ENCODE measurements at places on chromosomes 11 and 22.

GRCh38 chr11:126011265-126011664 is 51.4 kb downstream of the CDON start:
- DNase-seq, result no peak

DNA sequence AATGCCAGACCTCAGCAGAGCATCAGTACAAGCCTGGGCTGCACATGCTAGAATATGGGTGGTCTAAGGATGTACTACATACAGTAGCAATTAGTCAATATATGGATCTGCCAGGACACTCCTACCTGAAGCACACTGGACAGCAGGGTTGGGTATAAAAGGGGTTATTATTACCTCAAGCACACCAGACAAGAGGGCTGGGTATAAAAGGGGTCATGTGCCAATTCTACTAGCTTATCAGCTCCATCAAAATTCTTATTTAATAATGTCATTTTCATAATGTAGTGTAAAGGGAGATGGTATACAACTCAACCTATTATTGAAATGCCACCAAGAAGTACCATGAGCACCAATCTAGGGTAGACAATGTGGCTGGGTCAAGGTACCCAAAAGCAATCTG is 44.7 kb upstream of the PRODH start:
- no peak for DNase-seq

DNA sequence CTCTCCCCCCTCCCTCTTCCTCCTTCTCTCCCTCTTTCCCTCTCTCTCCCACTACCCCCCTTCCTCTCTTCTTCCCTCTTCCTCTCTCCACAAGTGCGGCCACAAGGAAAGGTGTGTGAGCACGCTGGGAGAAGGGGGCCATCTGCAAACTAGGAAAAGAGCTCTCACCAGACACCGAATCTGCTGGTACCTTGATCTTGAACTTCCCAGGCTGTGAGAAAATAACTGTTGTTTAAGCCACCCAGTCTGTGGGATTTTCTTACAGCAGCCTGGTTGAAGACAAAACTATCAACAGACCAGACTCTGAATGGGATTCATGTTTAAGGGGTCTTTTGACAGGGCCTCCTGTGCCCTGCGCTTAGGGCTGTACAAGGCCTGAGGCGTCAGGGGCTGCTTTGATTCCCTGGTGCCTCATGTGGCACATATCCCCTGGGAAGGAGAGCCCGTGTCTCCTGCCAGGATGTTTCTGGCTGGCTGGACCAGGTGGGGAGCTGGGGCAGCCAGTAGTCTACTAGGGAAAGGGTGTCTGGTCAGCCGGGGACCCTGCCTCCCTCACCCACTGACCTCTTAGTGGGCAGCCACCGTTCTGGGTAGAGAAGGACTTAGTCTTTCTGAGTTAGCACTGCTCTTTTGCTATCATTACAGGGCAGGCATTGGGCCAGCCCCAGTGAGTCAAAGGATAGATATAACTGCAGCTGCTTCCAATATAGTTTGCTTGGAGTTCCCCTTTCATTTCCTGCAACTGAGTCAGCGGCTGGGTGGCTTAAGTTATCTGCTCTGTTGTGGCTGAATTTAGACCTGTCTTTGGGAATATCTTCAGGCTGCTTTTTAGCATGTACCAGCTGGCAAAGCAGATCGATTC is 6.2 kb downstream of the PANX1 start:
- DNase-seq, result peak; percentile 53

DNA sequence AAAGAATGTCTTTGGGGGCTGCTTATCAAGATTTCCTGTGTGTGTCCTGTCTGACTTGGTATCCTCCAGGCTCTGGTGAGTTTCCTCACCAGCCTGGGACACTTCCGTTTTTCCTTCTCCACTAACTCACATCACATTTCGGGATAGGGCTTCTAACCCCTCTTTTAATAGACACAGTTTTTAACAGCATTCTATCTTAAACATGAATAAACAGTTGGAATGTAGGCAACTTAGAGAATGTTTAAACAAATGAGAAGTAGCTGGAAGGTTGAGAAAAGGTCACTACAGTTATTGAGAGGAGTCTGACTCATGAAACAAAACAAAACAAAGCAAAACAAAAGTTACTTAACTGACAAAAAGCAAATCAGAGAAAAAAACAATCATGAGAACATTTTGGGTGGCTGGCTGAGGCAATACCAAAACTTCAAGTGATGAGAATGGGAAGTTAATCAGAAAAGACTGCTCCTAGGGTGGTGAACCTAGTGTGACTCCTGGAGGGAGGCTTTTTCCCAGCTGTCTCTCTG is 64.7 kb upstream of the CTSC start:
- DNase-seq, result no peak

GRCh38 chr11:45964911-45965389 is 42.5 kb downstream of the LARGE2 start:
- peak; percentile 56 for DNase-seq

DNA sequence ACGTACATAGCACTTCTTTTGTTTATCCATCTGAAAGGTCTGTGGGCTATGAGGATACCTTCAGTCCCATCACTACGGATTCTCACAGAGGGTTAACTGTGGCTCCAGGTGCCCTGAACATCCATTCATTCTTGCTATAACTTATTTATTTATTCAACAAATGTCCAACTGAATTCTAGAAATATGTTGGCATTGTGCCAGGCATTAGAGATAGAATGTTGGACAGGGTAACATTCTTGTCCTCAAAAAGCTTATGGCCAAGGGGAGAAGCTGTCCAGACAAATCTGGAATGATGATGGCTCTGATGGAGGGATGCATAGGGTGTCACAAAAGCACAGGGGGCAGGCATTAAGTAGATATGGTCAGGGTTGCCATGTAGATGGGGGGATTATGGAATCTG is 8.4 kb downstream of the OLFML1 start:
- no peak for DNase-seq

DNA sequence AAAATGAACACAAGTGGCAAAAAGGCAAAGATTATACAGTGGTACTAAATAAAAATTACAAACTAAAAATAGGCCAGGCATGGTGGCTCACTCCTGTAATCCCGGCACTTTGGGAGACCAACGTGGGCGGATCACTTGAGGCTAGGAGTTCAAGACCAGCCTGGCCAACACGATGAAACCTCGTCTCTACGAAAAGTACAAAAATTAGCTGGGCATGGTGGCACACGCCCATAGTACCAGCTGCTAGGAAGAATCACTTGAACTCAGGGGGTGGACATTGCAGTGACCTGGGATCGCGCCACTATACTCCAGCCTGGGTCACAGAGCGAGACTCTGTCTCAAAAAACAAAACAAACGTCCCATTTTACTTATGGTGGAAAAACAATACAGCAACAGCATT is 24.5 kb downstream of the ZNF280B start:
- no peak for DNase-seq

DNA sequence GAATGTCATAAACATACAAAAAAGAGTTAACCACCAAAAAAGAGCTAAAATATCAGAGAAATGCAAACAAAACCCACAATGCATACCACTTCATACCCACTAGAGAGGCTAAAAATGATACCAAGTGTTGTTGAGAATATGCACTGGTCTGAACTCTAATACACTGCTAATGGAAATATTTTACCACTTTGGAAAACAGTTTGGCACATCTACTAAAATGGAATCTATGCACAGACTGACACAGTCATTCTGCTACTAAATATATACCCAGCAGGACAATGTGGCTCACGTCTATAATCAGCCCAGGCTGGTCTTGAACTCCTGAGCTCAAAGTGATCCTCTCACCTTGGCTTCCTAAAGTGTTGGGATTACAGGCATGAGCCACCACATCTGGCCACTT is 18.0 kb downstream of the MAPK1 start:
- DNase-seq, result no peak

DNA sequence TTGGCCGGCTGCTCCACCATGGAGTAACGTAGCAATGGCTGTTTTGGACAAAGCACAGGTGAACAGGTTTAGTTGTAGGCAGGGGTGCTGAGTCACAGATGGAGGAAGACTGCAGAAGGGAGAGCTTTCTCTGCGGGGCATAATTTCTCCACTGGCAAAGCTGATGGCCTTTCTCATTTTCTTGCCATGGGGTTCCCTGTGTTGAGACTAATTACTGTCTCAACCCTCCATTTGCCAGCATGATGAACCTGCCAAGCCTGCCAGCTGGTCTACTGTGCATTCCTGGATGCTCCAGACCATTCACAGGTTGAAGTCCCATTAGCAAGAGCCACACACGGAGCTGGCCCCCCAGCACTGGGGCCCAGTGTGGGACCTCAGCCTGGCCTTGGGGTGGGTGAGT is 202.4 kb downstream of the BARX2 start:
- DNase-seq, result no peak

- DNase-seq, result no peak
These were observed 57.0 kb downstream of the MYH9 start for GRCh38 chr22:36330655-36331305.

DNA sequence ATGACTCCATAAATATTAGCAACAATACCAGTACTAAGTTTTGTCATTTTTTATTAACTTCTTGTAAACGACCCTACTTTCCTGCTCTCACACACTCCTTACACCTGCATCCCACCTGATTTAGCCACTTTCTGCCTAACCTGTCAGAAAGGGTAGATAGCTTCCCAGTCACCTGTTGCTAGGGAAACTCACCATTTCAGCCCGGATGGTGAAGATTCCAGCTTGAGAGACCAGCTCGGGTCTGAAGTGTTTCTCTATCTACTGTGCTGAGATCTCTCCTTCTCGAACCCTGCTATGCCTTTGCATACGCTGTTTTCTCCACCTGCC is at the start of gene PARVG:
PARVG (plus strand) TSS at position 220 of the 327 bp plus-strand sequence. CDS start 2,405 bp downstream, outside the sequence.
- peak; percentile 31 for DNase-seq

DNA sequence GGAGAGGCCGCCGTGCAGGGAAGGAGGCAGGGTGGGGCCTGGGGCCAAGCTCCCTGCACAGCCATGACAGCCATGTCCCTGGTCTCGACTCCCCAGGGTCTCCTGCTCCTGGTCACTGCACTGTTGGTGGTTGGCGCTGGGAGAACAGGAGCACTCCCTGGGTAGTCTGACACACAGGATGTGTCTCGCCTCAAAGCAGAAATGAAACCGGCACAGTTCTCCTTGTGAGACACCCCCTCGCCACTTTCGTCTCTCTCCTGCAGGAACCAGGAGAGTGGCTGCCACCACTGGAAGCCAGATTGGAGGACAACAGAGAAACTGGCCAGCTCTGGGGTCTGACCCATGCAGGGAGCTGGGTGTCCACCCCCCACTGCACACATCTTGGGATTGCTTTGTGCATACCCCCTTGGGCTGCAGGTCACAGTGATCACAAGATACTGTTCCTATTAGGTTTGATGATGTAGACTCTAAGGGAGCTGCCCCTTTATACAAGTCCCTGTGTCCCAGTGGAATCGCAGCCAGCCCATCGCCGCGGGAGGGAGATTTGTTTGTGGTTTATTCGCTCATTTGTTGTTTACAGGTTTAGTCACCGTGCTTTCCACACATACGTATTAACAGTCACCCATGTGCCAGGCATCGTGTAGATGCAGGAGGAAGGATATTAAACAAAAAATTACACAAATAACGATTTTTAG is 27.0 kb upstream of the YWHAH start:
- no peak for DNase-seq

GRCh38 chr11:47409440-47410369 is 1.3 kb downstream of the SLC39A13 start:
- DNase-seq, result no peak

GRCh38 chr11:131534611-131535010 is 164.2 kb downstream of the NTM start:
- DNase-seq, result no peak

GRCh38 chr11:65857500-65857852 is 504 bp downstream of the CFL1 start:
- DNase-seq, result peak; percentile 64

GRCh38 chr11:123264431-123264780 is 69.4 kb upstream of the CLMP start:
- DNase-seq, result no peak

DNA sequence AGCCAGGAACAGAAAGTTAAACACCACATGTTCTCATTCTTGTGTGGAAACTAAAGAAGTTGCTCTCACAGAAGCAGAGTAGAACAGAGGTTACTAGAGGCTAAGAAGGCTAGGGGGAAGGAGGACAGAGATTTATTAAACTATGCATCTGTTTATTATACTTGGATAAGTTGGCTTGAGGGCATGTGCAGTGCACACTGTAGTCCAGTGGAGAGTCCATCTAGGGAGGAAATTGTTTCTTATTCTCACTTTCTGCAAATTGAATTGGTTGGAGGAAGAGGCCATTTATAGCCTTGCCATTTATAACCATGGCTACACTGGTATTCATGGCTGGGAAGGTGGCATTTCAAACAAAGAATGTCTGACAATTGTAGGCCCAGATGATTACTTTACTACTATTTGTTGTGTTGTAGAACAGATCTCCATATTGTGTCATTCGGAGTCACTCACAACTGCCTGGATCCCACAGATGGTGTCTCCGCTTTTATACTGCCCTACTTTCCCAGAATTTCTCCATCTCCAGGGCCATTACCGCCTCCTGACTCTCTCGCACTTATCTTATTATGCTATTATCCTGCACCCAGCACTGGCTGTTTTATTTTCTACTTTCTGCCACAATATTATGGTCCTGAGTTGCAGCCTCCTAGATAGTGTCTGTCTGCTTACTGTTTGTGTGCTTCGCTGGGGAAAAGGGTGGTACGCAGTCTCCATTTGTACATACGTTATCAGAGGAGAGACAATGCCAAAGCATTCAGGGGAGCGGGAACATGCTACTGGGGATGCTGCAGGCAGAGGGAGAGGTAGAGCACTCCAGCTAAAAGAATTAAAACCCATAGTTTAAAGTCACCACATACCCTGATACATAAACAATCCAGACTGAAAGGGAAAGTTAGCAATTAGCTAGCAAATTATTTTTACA is 169.3 kb upstream of the BLID start:
- no peak for DNase-seq

Data from stimulated activated CD4-positive, alpha-beta T cell treated with anti-CD3 and anti-CD28 coated beads, Interleukin-1b, Interleukin-23, amount 100 ng/mL, for 48 hours (primary cell).